Astrocyte (in vitro differentiated cells and primary cell): ENCODE measurements at places on chromosomes 12 and 14.

GRCh38 chr12:92898755-92899154, 30.3 kb downstream of the EEA1 start:
- DNase-seq, result peak; percentile 39

GRCh38 chr14:69798339-69798735, 1.3 kb upstream of the SLC10A1 start:
- no peak for DNase-seq

DNA sequence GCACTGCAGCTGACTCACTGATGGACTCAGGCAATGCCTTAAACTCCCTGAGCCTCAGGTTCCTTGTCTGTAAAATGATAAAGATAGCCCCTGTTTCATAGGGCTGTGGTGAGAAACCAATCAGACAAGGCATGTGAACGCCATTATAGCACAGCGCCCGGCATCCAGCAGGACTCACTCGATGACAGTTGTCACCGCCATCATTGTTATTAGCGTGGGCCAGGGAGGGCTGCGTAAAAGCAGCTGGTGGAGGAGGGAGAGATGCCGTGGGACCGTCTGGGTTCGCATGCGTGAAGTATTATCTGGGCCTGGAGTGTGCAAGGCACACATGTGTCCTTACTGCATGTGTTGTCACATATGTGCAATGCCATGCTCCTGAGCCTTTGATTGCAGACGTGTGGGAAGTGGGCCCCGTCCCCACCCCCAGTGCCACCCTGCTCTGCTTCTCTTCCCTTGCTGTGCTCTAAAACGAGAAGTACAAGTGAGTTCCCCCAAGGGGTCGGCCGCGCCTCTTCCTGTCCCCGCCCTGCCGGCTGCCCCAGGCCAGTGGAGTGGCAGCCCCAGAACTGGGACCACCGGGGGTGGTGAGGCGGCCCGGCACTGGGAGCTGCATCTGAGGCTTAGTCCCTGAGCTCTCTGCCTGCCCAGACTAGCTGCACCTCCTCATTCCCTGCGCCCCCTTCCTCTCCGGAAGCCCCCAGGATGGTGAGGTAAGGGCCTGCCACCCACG, at the start of gene PTPN6:
Gene PTPN6 (plus strand): TSS at position 546 of the 730 bp plus-strand sequence. CDS start 157 bp downstream, at position 703.
- no peak for DNase-seq

GRCh38 chr12:1593174-1594005, 991 bp downstream of the FBXL14 start:
- no peak for DNase-seq

GRCh38 chr12:24232531-24232930, 283.1 kb upstream of the SOX5 start:
- no peak for DNase-seq
